Immature natural killer cell (primary cell): ENCODE measurements at places on chromosomes 6 and 20. TPM values are rescaled to one million over a fixed set of nuclear protein-coding genes. Genes with fewer than 3 reads are reported as not detected.

GRCh38 chr20:53708129-53708968, 114.7 kb upstream of the ZNF217 start:
- no peak for DNase-seq

DNA sequence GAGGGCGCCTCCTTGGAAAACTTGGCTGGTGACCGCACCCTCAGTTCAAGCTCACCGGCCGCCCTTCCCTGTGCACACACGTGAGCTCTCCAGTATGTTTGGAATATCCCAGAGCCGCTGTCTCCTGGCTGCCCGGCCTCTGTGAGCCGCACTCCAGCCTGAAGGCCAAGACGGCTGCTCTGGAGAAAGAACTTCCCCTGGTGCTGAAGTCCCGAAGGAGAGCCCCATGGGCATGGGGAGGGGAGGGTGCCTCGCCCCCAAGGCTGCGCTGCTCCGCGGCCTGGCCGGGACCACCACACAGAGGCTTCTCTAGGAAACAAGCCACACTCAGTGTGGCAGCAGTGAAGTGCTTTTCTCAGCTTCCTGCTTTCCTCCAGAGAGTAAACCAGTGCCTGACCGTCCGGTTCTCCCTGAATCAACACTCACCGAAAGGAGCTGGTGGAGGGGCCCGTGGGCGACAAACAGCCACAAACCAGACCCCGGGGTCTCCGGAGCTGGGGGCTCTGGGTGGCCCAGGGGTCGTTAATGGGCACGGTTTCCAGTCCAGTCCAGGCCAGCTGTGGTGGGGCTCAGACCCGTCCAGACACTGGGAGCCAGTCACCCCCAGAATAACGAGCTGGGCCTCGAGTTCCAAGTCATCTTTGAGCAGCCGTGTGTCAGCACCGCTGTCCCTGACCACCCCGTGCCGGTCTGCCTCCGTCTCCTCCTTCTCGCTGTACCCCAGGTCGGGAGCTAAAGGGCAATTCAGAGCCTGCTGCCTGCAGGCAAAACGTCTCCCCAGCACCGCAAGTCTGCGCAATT, 87.4 kb upstream of the BHLHE23 start:
- DNase-seq: no peak

DNA sequence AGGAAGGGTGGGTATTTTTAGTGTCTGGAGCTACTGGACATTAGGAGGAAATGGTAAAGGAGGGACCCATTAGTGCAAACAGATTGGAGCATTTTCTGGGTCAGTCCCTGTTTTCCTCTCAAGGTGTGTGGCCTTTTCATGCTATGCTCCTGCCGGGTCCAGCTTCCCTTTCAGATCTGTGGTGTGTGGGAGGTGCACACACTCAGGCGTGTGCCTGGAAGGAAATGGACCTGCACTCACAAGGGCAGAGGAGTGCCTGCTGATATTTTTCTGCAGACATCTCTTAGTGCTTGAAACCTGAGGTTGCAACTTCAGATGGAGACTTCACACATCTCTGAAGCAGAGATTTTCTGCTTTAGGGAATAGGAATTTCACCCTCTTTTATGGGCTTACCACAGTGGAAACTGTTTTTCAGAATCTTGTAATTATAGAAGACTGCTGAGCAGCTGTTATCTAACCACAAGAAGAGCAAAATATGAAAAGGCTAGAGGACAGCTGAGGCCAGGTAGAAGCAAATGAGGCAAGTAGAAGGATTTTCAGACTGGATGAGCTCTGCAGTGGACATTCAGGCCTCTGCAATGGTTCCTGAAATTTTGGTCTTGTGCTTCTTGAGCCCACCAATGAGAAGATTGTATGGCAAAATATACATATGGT, 764.3 kb downstream of the QKI start:
- no peak for DNase-seq

DNA sequence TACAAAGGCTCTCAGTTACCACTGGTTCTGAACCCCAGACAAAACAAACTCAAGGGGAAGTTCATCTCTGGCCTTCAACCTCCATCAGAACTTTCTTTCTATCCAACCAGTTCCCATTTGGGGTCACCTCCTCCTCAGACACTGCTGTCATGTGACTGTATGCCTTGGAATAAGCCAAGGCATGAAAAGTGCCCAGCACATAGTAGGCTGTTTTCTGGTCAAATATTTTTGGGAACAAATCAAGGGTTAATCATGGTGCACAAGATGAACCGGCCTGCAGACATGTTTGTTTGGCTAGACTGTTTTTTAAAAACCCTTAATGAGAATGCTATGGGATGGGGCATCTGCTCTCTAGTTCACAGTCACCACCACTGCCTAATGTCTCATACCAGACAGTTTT, 48.9 kb upstream of the MRPS10 start:
- no peak for DNase-seq

DNA sequence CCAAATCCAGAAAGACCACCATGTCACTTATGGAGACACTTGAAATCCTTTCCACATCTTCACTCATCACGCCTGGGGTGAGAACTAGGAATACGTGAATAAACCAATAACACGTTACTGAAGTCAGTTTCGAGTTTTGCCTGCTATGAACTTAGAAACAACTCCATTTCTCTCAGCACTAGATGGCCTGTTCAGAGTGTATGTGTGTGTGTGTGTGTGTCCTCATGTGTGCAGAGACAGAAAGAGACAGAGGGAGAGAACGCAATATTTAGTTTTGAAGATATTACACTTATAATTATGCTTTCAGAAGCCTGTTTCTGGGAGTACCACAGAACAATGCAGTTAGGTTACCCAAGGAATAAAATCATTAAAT, 81.2 kb upstream of the CCN6 start:
- peak; percentile 7 for DNase-seq

GRCh38 chr6:13303668-13304017, 24.7 kb downstream of the TBC1D7 start:
- no peak for DNase-seq

GRCh38 chr20:31684153-31685015, 38.3 kb downstream of the BCL2L1 start:
- DNase-seq: peak; percentile 29

DNA sequence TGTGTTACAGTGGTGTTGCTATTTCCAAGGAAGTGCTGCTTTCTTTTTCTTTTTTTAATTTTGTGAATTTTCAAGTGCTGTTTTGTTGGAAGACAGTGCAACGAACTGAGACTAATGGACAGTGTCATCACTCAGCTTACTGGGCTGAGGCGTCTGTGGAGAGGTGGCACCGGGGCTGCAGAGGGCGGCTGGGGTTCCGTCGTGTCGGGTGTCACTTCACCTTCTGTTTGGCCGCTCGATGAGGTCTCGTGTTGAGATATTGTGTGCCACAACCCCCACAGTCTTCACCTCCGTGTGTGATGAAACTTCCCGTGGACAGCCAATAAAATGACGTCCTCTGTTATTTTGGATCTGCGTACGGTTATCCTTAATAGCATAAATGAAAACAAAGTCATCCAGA, 149.4 kb upstream of the SNX9 start:
- DNase-seq: no peak

DNA sequence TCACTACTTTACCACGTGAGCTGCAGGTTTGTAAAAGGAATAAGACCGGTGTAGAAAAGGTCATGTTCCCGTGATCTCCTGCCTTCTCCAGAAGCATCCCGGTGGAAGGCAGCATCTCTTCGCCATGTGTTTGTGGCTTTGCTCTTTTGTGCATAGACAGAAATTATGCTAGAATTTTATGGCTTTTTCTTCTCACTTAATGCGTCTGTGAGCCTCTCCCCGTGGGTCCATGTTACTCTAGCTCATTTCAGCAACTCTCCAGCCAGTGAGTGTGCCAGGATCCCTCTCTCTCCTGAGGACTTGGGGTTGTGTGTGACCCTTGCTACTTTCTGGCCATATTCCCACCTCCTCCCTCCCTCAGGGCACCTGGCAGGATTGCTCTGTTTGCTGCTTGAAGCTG, 289.5 kb downstream of the CDH4 start:
- no peak for DNase-seq

GRCh38 chr6:118812970-118813369, 81.0 kb upstream of the ASF1A start:
- no peak for DNase-seq

DNA sequence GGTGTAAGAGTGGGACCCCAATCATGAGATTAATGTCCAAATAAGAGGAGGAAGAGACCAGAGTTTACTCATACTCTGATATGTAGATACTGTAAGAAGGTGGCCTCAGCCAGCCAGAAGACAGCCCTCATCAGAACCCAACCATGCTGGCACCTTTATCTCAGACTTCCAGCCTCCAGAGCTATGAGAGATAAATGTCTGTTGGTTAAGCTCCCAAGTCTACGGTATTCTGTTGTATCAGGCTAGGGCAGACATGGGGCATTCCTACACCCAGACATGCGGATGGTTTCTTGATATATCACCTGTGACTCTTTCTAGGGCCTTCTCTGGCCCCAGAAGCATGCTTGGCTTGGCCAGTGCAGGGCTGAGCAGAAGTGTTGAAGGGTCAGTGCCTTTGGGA, 247.4 kb upstream of the RIN2 start:
- no peak for DNase-seq

GRCh38 chr6:4805553-4806336, 29.5 kb downstream of the CDYL start:
- DNase-seq: no peak

GRCh38 chr6:130432838-130433237, 67.0 kb downstream of the TMEM200A start:
- DNase-seq: no peak

DNA sequence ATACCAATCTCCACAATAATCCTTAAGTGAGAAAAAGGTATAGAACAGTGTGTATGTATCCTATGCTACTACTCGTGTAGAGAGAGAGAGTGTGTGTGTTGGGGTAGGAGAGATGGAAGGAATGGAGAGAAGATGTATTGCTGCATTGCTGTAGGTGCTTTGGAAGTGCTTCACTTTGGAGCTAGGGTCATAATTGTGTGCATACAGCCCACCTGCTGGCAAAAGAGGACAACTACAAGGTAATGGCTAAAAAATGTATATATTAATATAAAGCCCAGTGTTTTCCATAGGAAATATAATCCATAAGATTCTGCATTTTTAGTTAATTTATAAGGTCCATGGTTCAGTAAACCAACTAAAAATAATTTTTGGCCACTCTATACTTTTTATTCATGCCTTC, 36.1 kb downstream of the SERAC1 start:
- peak; percentile 3 for DNase-seq

DNA sequence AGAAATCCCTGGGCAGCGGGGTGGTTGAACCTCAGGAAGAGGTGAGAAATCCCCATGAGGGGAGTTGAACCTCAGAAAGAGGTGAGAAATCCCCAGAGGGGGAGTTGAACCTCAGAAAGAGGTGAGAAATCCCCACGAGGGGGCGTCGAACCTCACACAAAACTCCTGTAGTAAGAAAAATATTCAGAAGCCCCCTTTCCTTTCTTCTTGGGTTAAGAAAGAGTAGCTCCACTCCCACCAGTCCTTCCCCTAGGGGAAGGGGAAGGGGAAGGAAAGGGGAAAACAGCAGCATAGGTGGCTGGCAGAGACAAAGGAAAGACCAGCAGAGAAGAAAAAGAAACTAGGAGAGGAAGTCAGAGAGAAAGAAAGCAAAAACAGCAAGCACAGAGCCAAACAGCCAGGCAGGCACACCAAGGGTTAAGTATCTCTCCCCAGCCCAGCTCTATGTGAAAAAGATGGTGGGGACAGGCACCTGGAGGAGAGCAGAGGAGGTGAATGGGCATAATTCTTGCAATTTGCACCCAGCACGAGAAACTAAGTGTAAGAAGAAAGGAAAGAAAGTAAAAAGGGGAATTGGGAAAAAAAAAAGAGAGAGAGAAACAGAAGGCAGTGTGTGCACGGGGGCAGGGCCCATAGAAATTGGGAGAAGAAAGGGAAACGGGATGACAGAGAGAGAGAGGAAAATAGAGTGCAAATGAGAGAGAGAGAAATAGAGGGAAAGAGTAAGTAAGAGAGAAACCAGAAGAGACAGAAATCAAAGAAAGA, 88.2 kb downstream of the PLG start:
- DNase-seq: no peak

GRCh38 chr6:150573041-150573681, 26.5 kb upstream of the PLEKHG1 start:
- DNase-seq: no peak

GRCh38 chr6:156779206-156780094, 2.3 kb downstream of the ARID1B start:
- DNase-seq: peak; percentile 51

GRCh38 chr6:142008781-142009180, 123.9 kb upstream of the GJE1 start:
- DNase-seq: no peak

- no peak for DNase-seq
Measured at GRCh38 chr6:112007805-112008204, 46.1 kb upstream of the CCN6 start.

DNA sequence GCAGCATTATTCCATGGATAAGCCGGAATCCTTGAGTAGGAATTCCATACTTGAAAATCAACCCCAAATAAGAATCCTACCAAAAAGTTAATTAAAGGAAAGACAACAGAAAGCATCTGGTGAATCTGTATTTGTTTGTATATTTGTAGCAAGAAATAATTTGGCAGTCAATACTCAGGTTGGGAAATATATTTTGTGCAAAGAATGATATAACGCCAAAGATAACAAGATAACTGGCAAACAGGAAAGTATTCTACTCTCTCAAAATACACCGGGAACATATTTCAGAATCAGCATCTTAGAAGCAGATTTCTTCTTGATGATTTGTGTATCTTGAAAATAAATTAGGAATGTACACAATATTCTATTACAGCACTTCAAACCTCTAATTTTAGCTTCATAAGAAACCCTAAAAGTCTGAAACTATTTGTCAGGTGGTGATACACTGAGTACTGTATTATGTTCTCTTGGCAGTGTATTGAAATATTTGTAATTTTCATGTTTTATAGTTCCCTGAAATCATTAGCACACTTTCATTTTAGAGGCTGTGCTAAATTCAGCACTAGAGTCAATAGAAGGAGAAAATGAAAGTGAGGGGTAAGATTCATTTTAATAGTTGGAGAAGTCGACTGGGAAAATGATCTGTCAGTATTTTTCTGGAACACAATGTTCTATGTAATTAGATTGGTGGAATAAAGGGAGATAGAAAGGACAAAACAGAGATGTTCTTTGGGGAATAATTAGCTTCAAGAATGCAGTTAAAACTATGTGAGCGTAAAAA, 879.7 kb upstream of the GJE1 start:
- no peak for DNase-seq

DNA sequence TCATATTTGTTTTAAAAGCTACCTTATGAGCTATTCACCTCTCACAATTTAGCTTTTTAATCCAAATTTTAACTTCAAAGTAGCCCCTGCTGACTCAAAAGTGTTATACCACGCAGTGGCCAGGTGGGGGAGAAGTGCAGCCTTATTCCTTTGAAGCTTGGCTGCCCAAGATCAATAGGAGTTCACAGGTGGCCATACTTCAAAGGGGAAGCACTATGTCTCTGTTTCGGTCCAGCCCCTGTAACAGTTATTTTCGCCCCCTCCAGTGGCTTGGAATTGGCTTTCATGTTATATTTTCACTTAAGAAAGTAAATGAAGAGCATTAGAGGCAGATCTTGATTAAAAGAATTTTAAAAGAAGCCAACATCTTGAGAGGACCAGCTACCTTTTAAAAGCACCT, 608.4 kb downstream of the EPHA7 start:
- no peak for DNase-seq

Gene FAM83C
- not detected for polyA plus RNA-seq

Gene COL9A3
- polyA plus RNA-seq: 0.87 TPM

Gene GPSM3
- polyA plus RNA-seq: 84.5 TPM

Gene MATN4
- not detected for polyA plus RNA-seq

Gene C6orf163
- polyA plus RNA-seq: not detected

Gene BPIFB2
- not detected for polyA plus RNA-seq

Gene B3GAT2
- 0.13 TPM for polyA plus RNA-seq

Gene PHF20
- 92.6 TPM for polyA plus RNA-seq

Gene ADAM33
- polyA plus RNA-seq: not detected

Gene ADGRF1
- not detected for polyA plus RNA-seq
